Activated CD8-positive, alpha-beta memory T cell treated with anti-CD3 and anti-CD28 coated beads, Interleukin-2, amount 10 ng/mL, durations not matched to agents 7 days and 5 days (primary cell): ENCODE measurements at places on chromosomes 1 and 21. TPM values are rescaled to one million over a fixed set of nuclear protein-coding genes. Genes with fewer than 3 reads are reported as not detected.

LHX8 gene
- not detected for total RNA-seq

SLC22A15 gene
- 1.8 TPM for total RNA-seq

IFNAR2 gene
- total RNA-seq: 54.9 TPM

LCE1F gene
- total RNA-seq: not detected

CSF1 gene
- total RNA-seq: 143 TPM

KIF21B gene
- 155 TPM for total RNA-seq

TBX19 gene
- total RNA-seq: 3.6 TPM

PGM1 gene
- total RNA-seq: 31.5 TPM

FAM72A gene
- total RNA-seq: 37.4 TPM

SLC45A3 gene
- not detected for total RNA-seq

PIK3R3 gene
- total RNA-seq: 6.7 TPM

ACTL8 gene
- not detected for total RNA-seq

PCBP3 gene
- 2.2 TPM for total RNA-seq

SV2A gene
- 17.1 TPM for total RNA-seq

RHOU gene
- 0.61 TPM for total RNA-seq

IBA57 gene
- total RNA-seq: 6.8 TPM

ZNF593OS gene
- total RNA-seq: not detected

OR14K1 gene
- total RNA-seq: not detected

PCP4 gene
- total RNA-seq: not detected

ARF1 gene
- 313 TPM for total RNA-seq

ZMYND12 gene
- total RNA-seq: 1.1 TPM

GJC2 gene
- total RNA-seq: 1.8 TPM

ELF3 gene
- total RNA-seq: 0.79 TPM

SEMA4A gene
- 14.5 TPM for total RNA-seq

TTC39A gene
- not detected for total RNA-seq

AMY1B gene
- not detected for total RNA-seq
